ENCODE measurements at places on chromosomes 7 and 10. TPM values are rescaled to one million over a fixed set of nuclear protein-coding genes. Genes with fewer than 3 reads are reported as not detected.

Gene ZNF479
- not detected for total RNA-seq

Gene SUN3
- total RNA-seq = 0.95 TPM

Gene MYOF
- total RNA-seq = 4.9 TPM

GRCh38 chr10:124906551-124907001 lies 35.3 kb upstream of the ZRANB1 start:
- peaks cover 1% of the 10 kb centered on the region for H3K27me3 ChIP-seq
- H3K4me3 ChIP-seq = no peak overlapping the region
- H3K36me3 ChIP-seq = no peaks in the 10 kb centered on the region
- no peak for DNase-seq

DNA sequence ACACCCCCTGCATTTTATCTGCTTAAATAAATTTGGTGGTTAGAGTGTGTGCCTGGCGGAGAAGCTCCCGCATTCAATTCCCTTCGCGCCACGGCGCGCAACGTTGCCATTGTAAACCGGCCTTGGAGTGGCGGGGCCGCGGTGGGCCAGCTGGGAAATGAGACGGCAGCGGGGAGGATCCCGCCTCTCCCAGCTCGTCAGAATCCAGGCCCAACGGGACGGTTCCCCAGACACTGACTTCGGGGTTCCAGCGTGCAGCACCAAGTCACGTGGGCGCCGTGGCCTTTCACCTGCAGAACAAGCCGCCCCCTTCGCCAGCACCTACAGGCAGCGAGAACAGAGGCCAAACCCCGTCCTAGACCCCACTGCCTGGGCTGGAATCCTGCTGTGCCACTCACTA lies 103.4 kb downstream of the GRID1 start:
- no peaks in the 10 kb centered on the region for H3K4me1 ChIP-seq
- DNase-seq = no peak
- no peak overlapping the region for H3K4me3 ChIP-seq
- H3K36me3 ChIP-seq = no peaks in the 10 kb centered on the region
- no peak overlapping the region for H3K27ac ChIP-seq

Gene GPR37
- total RNA-seq = not detected

DNA sequence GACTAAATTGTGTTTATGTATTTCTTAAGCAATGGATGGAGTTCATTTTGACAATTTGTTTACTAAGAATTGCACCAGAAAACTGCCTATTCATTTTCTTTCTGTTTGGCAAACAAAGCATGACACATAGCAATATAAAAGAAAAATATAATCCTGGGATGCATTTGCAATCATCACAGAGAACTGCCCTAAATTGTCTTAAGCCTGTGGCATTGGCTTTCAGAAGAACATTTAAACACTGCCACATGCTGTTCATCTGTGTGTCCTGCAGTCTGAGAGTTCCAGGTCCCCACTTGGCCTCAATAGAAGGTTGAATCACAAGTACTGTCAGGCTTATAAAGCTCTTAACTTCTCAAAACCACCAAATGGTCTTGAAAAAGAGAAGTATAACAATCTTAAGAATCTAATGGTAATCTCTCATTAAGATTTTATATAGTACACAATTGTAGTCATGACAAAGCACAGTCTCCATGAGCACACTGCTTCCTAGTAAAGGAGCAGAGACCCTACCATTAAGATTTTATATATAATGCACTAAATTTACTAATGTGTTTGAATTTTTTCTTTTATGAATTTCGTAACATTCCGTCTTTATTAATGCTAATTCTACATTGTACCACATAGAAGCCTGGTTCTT lies 29.9 kb downstream of the RNLS start:
- peak; percentile 58 for DNase-seq
- H3K4me3 ChIP-seq = no peak overlapping the region
- peaks cover 4% of the 10 kb centered on the region for H3K4me1 ChIP-seq
- no peaks in the 10 kb centered on the region for H3K27me3 ChIP-seq

Data from activated CD8-positive, alpha-beta T cell treated with anti-CD3 and anti-CD28 coated beads for 36 hours (primary cell).